ENCODE measurements at places on chromosomes 5 and 9.

DNA sequence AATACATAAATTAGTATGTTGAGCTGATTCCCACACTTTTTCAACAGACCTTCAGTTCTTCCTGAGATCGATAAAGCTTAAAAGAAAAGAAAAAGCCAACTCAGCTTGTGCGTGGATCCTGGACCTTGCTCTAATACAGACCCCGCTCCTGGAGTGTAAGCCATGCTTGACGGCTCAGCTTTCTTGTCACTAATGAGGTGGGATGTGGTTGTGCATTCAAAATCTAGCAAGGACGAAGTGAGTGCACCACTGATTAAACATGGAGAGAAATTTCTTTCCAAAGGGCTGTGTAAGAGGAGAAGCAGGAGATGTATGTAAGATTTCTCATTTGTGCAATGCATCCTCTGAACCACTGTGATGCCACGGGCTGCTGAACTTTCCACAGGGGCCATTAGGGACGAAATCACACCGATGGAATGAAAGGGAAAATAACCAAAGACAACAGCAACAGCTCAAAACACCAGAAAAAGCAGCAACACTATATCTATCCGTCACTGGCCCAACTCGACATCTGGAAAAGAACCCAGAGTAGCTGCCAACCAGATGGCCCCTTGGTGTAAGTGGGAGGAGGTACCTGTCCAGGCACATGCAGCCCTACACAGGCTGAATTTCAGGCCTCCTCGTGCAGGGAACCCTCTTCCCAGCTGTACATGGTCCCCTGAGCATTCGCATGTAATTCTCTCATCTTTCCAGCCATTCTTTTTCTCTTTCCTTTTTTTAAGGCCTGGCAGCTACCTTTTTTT is 178.9 kb downstream of the SREK1 start:
- DNase-seq: no peak

- no peak for DNase-seq
Measured at GRCh38 chr5:99030906-99031440, 102.2 kb upstream of the CHD1 start.

GRCh38 chr5:34009610-34010009 is 1.8 kb upstream of the AMACR start:
- DNase-seq: no peak

DNA sequence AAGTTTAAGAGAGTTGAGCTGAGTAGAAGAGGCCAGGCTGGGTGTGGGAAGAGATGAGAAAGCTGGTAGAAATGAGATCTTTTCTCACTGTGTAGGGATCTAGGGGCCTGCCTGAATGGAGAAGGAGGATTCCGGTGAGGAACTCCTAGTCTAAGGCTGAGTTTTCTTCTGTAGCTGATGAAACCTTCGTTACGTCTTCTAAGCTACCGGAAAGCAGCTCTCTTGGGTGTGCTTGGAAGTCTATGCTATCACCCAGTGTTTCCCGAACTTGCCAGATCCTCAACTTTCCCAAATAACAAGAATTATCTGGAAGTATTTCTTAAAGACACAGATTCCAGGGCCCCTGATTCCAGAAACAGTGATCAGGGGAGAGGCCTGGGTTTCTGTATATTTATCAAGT is 55.4 kb upstream of the TNFSF15 start:
- no peak for DNase-seq

DNA sequence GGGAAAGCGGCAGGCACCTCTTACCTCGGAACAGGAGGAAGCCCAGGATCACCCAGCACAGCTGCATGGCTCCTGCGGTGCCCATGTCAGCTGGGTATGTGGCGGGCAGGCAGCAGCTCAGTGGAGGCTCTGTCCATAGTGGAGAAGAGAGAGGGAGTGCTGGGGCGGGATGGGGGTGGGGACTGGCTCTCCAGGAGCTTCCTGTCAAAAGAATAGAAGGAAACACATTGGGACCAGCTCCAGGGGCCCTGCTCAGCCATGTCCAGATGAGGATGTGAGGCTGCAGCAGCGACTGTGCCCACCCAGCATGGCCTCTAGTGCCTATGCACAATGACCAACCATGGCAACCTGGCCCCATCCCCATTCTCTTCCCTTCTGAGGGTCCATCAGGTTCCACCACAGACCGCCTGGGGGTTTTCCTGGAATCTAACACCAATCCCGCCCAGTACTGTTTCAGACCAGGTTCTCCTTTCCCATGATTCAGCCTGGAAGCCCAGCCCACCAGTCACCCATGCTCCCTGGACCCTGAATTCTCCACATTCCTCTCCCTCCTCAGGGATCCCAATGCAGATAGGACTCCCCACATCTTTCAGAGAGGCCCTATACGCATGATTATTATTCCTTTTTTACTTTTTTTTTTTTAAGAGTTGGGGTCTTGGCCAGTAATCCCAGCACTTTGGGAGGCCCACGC is at the start of gene ECSCR:
ECSCR (minus strand) TSS at position 158 of the 691 bp plus-strand sequence; CDS start at position 85, 73 bp downstream.
- DNase-seq: no peak

- DNase-seq: no peak
Measured at GRCh38 chr5:15013654-15014463, 142.3 kb upstream of the ANKH start.

- DNase-seq: no peak
Measured at GRCh38 chr5:31863991-31864411, 225.1 kb downstream of the PDZD2 start.

DNA sequence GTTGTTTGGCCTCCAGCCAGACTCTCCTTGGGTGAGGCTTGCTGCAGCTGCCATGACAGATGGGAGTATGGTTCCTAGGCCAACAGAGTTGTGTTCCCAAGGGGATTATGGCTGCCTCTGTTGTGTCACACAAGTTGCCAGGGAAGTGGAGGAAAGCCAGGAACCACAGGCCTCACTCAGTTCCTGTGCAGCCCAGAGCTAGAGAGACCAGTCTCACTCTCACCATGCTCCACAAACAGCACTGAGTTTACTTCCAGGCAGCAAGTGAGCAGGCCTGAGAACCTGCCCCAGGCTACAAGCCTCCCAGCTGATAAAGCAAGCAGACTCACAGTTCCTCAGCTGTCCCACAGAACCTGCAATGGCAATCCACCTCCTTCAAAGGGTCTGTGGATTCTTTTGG is 273.6 kb upstream of the TAS2R1 start:
- no peak for DNase-seq

DNA sequence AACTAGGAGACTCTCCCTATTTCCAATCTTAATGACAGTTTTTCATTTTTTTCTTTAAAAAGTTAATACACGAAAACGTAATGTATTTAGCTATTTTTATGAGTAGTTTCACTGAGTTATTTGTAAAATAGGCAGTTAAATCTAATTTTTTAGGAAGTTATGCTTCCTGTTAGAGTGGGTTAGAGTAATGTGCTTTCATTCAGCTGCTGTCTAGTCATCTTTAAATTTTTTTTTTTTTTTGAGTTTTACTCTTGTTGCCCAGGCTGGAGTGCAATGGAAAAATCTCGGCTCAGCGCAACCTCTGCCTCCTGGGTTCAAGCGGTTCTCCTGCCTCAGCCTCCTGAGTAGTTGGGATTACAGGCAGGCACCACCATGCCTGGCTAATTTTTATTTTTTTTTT is 34.0 kb downstream of the CDC42SE2 start:
- no peak for DNase-seq

GRCh38 chr5:1564182-1564748 is 40.5 kb upstream of the LPCAT1 start:
- DNase-seq: no peak

DNA sequence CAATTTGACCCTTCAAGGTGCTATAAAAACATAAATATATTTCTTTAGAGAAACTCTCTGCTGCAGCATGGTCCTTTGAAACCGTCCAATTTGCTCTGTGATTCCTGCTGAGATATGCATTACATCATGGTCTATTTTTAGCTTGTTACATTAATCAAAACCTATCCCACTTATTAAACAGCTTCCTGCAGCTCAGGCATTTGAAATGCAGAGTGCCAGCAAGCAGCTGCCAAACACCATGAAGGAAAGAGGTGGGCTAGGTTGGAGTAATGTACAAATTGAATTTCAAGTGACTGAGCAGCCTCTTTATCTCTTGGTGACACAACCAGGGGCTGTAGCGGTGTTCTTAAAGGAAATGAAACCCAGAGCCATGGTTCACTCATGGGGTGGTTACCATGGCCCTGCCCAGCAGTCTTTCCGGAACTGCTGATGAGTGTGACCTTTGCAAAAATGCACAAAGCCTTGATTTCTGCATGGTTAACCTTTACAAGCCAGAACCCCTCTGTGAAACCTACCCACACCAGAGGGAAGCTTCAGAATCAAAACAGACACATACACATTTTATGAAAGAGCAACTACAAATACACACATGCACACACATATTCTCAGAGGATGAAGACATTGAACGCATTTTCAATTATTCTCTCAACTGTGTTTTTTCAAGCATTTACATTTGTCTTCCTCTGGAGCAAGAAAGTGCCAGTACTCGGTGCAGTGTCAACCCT is 155.8 kb upstream of the ZNF608 start:
- no peak for DNase-seq

DNA sequence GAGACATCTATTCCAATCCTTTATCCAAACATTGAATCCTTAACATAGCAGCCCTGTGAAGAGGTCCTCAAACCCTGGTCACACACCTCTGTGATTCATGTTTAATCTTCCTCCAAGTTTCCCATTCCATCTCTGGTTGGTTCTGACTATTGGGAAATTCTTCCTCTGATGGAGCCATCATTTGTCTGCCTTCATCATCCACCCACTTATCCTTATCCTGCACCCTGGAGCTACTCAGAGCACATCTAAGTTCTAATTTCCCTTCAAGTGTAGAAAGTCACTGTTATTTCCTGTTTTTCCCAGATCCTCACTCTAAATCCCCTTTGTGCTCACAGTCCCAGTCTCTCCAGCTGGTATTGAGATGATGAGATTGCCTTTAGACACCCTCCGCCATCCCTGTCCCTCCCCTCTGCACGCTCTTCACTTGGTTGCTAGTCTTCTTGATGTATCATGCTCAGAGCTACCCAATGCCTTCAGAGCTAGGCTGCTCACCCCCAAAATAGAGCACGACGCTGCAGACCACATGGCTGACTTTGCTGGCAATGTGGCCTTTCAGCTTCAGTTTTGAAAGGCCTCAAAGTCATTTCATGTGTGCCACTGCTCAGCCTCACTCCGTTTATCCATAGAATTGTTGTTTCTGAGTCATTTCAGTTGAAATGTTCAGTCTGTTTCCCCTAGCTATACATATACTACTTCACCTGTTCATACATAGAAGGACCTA is 154.3 kb downstream of the PALM2AKAP2 start:
- no peak for DNase-seq

DNA sequence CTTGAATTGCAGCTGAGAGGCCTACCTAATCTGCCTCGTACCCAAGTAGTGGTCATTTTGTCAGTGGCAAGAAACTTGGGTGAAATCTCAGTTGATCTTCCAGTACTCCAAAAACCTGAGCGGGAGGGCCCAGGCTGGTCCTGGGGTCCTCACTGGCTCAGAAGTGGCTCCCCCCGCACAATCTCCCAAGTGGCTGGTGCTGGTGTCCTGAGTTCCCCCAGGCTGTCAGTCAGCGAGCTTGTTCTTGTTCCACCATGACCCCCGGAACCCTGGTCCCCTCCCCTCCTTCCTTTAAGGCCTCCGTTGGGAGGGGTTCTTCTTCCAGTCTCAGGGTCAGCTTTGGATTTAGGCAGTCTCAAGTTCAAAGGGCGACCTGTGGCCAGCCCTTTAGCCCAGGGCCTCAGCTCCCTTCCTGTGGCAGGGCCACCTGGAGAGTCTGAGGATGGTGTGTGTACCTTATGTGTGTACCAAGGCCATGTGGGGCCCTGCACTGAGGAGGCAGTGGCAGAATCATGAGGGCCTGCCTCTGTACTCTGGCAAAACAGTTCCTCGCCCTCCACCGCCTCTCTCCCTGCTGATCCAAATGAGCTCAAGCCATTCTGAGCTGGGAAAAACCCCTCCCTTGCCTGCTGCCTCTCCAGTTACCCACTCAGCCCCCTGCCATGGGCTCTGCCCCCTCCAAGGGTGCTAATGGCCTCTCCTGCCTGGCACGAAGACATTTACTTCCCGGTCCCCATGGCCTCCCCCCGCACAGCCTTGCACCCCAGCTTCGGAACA is 4.5 kb upstream of the DBN1 start:
- no peak for DNase-seq

GRCh38 chr5:113201715-113202114 is 225.1 kb downstream of the DCP2 start:
- DNase-seq: no peak

DNA sequence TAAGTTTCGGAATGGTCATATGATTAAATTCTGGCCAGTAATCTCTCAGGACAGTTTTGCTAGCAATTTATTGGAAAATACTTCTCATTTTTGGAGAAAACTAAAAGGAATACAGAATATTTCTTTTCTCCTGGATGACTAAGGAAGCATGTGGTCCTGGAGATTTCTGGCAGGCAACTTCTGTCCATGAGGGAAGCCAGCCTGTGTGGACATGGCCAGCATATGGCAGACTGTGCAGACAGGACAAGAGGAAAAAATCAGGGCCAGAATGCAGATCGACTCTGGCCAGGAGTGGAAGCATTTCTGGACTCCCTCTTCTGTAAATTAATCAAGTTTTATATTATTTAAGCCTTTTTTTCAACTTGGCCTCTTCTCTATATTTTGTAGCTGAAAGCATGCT is 100.4 kb upstream of the CDH18 start:
- no peak for DNase-seq

DNA sequence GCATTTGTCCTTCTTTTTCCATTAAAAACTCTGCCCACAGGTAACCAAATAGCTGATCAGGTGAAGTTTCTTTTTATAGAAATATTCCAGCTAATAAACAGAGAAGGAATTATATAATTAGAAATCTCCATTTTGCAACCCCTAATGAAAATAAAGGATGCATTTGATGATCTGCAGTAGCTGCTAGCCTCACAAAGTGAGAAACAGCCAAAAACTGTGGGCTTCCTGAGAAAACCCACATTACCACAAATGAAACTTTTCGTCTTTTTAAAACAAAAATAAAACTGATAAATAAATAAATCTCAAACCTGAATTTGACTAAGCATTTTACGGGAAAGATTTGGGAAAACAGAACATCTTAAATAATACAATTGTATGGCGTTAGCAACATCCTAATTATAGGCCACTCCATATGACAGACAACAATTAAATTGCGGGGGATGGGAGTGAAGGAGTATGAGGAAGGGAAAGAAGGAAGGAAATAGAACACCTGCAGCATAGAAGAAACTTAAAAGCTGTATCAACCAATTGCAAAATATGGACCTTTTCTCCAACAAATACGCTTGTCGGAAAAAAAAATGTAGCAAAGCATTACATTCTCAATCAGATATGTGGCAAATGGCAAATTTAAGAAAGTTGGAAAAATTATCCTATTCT is 283.0 kb upstream of the ITGA1 start:
- no peak for DNase-seq

GRCh38 chr9:116153765-116154333 is at the start of gene PAPPA:
Gene PAPPA, plus strand, starts transcription at chr9:116153791. Its CDS starts 382 bp downstream, at chr9:116154173.
- no peak for DNase-seq

DNA sequence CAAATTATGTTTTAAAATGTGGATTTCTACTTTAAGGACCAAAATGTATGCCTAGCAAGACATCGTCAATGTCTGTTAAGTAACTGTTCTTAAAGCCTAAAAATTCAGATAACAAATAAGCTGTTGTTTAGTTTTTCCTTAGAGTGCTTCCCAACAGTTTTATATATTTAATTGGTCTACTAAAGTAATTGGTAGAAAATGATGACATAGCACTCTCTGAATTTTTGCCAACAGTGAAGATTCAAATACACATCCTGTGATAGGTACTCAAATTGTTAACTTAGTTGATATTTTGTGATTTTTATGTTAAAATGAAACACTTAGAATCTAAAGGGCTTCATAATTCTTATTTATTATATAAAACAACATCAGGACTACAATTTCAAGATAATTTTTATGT is 107.5 kb downstream of the TMEM232 start:
- no peak for DNase-seq

Measured in type B pancreatic cell (in vitro differentiated cells).